ENCODE measurements at places on chromosomes 11 and 22.

GRCh38 chr11:80024119-80024518, 583.3 kb upstream of the TENM4 start:
- no peak for DNase-seq

- DNase-seq, result no peak
These were observed 21.6 kb upstream of the SPINDOC start for GRCh38 chr11:63791495-63792167.

- DNase-seq, result no peak
These were observed 17.5 kb downstream of the FGF3 start for GRCh38 chr11:69801513-69802335.

GRCh38 chr11:16312233-16312765, 44.0 kb downstream of the SOX6 start:
- no peak for DNase-seq

DNA sequence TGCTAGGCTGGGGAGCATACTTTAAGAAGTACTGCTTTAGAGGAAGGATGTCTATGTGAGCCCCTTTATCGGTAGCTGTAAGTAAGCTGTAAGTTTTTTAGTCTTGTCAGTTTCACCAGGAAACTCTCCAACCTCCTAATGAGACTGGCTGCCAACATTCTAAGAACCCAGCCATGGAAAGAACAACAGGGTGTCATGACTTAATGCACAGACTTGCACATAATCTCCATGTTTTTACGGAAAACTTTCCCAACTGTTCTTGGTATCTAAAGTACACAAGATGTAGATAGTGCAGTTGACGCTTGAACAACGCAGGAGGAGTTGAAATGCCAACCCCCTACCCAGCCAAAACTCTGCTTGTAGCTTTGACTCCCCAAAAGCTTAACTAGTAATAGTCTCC, 9.0 kb downstream of the OR8A1 start:
- DNase-seq, result no peak

DNA sequence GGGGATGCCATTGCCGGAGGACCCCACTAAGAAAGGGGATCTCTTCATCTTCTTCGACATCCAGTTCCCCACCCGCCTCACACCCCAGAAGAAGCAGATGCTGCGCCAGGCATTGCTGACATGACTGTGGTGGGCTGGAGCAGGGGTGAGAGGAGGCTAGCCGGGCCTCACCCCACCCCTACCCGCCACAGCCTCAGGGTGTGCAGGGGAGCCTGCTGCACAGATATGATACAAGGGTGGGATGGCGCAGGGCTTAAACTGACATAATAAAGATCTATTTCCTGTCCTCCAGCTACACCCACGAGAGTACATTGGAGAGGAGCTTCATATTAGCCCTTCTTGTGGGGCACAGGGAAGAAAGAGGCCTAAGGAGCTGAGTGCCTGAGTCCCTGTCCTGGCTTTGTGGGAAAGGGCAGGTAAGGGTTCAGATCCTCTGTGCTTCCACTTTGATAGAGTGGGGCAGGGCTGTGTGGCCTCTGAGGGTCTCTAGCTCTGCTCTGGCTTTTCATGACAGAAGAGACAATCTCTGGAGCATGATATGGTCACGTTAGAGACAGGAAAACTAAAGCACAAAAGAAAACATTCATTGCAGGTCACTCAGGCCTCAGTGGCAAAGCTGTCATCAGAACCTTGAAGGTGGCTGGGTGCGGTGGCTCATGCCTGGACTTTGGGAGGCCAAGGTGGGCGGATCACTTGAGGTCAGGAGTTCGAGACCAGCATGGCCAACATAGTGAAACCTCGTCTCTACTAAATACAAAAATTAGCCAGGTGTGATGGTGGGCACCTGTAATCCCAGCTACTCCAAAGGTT, 12.4 kb downstream of the UCP2 start:
- no peak for DNase-seq

GRCh38 chr11:106271686-106272085, 194.2 kb downstream of the AASDHPPT start:
- DNase-seq, result no peak

DNA sequence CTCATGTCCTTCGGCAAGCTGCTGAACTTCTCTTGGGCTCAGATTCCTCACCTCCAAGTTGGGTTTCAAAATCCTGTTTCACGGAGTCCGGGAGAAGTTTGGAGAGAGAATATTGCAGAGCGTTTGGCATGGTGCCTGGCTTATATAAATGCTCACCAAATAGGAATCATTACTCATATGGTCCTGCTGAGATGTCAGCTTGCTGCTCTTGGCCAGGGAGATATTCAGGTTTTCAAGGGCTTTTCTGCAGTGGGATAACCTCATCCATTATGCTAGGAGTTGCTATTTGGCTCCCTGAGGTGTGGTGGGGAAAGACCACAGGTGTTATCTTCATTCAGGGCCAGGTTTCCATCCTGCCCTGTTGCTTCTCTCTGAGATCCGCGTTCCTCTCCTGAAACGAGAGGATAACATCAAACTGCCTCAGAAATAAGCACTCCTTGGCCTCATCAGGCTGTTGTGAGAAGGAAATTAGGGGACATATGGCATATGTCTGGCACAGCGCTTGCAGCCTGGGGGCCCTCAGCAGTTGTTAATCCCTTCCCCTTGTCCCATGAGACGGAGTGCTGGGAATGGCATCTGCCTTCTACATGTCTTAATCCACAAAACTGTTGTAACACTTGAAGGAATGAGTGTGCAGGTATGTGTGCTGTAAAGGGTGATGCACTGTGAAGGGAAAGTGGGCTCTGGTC, 29.9 kb upstream of the ACER3 start:
- DNase-seq, result no peak
